A549 (cell line): ENCODE measurements at places on chromosomes 6 and 20.

DNA sequence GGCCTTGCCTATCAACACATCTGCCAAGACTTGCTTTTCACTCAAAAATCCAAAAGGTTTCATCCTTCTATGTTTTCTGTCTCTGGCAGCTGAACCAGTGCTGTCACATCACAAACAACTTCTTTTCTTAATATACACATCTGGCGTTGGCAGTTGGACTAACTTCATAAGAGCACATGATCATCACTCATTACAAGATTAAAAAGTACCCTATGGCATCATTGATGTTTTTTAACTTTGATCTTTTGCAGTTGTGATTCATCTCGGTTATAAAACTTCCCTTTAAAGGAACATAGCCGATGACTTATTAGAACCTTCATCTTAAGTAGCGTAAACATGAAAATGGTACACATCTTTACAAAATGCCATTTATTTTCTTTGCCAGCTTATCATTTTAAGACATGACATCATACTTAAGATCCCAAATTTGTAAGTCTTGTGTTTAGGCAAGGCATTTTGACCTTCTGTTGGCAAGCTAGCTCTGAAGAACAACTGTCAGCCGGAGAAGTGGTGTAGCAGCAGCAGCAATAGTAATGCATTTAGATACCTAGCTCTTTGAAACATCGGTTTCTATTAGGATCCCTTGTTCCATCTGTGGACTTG, 64.2 kb upstream of the SUPT3H start:
- no peak for DNase-seq

- DNase-seq, result no peak
Measured at GRCh38 chr6:20153194-20153593, 59.1 kb downstream of the MBOAT1 start.

DNA sequence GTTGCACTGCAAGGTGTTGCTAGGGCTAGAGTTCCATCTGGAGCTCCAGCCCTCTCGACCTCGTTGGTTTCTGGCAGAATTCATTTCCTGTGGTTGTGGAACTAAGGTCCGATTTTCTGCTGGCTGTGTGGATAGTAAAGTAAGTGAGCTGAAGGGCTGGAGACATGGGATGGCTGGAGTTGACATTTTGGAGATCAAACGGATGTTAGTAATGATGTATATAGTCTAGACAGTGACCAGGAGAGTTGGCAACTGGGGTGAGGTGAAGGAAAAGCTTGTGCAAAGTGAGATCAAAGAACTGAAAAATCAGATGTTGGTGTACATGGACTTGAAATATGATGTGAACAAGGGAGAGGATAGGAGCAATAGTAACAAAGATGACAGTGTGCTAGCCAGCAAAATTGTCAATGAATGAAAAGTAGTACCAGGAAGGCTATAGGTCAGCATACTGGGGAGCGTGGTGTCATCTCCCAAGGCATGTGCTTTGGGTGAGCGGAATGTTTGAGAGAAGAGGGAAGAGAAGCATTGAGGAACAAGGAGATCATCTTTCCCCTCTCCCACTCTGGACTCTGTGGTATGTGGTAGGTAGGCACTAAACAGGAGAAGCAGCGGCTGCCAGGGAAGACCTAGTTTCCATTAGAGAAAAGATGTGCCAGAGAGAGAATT, 7.8 kb downstream of the QRSL1 start:
- no peak for DNase-seq

DNA sequence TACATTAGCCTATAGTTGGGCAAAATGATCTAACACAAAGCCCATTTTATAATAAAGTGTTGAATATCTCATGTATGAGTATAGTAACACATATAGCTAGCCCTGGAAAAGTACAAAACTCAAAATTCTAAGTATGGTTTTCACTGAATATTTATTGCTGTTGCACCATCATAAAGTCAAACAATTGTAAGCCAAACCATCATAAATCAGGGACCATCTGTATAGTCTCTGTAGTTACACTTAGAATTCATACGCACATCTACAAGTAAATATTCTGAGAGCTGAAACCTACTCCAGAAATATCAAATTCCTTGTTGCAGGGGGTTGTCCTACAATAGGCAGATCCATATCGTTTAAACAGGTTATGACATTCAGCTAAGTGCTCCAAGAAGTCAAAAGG, 817.3 kb downstream of the BCKDHB start:
- no peak for DNase-seq

GRCh38 chr6:69584913-69585729, 211.7 kb downstream of the LMBRD1 start:
- DNase-seq, result no peak

DNA sequence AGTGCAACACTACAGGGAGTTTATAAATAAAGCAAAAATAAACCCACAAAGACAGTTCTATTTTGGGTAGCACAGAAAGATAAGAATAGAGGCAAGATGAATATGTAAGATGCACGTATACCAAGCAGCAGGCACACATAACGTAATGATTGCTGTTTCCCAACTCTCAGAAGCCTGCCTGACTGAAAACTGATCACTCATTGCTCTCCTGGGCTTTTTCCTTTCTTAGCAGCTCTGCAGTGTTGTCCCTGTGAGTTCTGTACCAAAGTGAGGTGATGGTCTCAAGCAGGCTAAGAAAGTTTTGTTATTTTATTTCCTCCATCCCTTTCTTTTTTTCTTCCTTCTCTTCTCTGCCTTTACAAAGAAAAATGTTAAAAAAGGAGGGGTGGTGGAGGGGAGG, 522.0 kb upstream of the MAN1A1 start:
- DNase-seq, result no peak

GRCh38 chr6:44999066-44999465, 329.1 kb upstream of the RUNX2 start:
- DNase-seq, result no peak

DNA sequence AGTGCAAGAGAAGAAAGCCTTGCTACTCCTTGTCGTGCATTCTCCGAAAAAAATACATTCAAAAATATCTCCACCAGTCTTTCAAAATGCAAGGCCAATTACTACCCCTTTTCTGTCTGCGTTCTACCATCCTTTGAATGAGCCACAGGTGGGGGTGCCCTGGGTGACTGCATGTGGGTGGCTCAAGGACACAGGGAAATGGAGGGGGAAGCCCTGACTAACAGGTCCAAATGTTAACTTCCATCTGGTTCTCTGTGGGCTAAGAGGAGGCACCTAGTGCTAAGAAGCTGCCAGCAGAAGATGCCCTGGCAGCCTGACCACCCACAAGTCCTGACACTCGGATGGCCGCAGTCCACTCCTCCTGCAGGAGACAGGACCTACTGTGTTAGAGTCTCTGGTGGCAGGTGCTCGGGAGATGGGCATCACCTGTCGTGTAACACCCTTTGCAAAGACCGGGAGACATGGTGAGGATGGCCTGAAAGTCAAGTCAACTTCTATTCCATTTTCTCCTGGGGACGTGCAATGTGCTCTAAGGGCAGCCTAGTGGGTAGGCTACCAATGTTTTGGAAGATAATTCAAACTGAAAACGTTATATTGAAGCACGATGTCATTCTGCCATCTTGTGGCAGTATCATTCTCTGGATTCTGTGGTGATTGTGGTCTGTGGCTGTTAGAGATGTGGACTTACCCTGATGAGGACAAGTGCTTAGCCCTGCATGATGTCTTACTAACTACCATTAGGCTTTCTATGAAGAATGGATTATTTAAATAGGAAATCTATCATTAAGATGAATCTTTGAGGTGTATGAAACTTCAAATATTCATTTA, 27.4 kb upstream of the IGF2R start:
- peak; percentile 24 for DNase-seq

GRCh38 chr6:25035174-25035511, 99.4 kb upstream of the RIPOR2 start:
- DNase-seq, result no peak

- DNase-seq, result no peak
Measured at GRCh38 chr6:155364844-155365437, 50.7 kb upstream of the TFB1M start.

DNA sequence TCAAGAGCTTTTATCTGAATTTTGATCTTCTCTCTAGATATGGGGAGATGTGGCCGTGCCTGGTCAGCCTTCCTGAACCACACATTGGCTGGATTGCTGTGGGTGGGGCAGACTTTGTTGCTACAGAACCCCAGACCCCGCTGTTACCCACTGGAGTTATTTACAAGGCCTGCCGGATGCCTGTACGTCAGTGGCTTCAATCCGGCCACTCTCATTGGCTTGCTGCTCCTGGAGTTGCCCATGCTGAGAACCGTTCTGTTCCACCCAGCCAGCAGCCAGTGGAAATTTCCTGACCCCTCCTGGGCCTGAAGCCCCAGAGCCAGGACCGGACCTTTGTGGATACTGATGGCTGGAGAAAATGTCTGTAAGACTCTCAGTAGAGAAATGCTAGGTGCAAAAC, 101.9 kb downstream of the TFAP2C start:
- DNase-seq, result no peak

DNA sequence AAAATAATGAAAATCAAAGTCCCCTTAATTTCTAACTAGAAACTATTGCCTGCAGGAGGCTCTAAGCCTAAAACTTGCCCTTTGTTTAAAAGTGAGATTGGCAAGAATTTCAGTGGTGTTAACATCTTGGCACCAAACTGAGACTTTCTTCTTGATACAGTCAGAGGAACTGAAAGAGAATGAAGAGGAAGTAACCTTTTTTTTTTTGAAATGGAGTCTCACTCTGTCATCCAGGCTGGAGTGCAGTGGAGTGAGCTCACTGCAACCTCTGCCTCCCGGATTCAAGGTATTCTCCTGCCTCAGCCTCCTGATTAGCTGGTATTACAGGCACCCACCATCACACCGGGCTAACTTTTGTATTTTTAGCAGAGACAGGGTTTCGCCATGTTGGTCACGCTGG, 3.6 kb downstream of the DOP1A start:
- DNase-seq, result no peak

DNA sequence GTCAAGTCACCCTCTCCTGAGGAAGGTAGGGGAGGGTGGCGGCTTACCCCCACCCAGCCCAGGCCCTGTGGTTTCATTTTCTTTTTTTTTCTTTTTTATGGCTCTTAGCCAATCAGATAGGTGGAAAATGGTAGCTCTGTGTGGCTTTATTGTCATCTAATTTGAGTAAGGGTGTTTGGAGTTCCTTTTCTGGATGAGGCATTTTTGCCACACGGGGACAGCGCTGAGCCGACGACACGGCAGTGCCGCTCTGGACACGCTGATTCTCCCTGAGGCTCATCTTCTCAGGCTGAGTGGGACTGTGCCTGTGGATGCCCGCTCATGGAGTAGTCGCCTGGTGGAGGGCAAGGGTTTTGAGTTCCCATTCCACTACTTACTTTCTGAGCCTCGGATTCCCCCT, 37.6 kb upstream of the ANGPT4 start:
- DNase-seq, result no peak

GRCh38 chr6:71727632-71728294, 158.6 kb upstream of the RIMS1 start:
- no peak for DNase-seq

- DNase-seq, result no peak
Measured at GRCh38 chr20:6780433-6781190, 13.1 kb downstream of the BMP2 start.

DNA sequence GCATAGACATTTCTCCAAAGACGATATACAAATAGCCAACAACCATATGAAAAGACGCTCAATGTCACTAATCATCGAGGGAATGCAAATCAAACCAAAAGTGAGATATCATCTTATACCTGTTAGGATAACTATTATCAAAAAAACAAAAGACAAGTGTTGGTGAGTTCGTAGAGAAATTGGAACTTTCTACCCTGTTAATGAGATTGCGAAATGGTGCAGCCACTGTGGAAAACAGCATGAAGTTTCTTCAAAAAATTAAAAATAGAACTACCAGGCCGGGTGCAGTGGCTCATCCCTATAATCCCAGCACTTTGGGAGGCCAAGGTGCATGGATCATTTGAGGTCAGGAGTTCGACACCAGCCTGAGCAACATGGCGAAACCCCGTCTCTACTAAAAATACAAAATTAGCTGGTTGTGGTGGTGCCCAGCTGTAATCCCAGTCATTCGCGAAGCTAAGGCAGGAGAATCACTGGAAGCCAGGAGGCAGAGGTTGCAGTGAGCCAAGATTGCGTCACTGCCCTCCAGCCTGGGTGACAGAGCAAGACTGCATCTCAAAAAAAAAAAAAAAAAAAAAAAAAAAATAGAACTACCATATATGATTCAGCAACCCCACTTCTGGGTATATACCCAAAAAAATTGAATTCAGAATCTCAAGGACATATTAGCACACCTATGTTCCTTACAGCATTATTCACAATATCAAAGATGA, 170.0 kb upstream of the ZNF184 start:
- DNase-seq, result no peak

DNA sequence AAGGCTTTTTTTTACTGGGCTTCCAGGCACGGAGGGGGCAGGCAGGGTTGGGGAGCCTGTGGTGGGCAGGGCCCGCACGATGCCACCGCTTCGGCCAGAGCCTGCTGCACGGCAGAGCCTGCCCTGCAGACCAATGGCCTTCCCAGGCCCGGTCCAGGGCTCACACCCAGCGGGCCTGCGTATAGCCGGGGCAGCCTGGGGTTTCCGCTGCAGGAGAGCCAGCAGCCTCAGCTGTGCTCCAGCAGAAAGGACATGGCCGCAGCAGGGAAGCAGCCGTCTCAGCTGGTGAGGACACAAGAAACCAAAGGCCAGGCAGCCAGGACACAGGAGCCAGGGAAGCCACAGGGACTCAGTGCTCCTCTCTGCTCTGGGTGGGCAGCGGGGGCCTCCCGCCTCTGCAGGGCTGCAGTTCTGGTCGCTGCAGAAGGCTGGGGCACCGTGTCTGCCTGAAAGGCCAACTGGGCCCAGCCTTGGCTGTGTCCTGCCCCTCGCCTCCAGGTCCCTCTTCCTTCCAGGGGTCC, 90.6 kb downstream of the TTLL2 start:
- DNase-seq, result no peak

DNA sequence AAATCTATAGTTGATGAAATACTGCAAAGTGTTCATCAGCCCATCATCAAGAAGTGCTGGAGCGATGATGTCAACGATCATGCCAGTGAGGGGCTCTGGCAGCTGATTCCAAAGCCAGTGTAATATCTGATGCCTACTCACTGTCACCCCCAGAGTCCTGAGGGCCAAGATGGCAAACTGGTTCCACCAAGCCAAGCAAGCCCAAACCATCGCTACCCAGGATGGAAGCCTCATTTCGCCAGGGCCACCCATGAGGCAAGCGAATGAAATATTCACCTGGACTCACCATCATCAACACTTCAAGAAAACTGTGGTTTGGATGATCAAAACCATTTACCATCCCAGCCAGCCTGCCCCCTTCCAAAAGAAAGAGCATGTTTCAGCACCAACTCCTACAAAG, 76.5 kb downstream of the GNAS-AS1 start:
- no peak for DNase-seq

DNA sequence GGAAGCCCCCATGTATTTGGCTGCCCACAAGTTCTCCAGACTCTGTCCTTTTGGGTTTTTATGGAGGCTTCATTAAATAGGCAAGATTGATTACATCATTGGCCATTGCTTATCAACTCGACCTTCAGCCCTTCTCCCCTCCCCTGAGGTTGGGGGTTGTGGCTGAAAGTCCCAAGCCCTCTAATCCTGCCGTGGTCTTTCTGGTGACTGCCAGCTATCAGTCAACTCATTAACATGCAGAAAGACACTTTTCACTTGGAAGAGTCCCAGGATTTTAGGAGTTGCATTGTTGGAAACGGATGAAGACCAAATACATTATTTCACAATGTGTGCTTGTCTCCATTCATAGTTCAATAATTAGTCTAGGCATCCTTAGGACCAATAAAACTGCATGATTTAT, 9.5 kb downstream of the CDC5L start:
- DNase-seq, result no peak

- DNase-seq, result no peak
Measured at GRCh38 chr6:66396549-66396948, 689.5 kb upstream of the EYS start.
